Cardiac muscle cell (in vitro differentiated cells and primary cell): ENCODE measurements at places on chromosomes 5 and 9.
A peak's percentile ranks its signal among the peaks of the same experiment; 100 is the strongest.

DNA sequence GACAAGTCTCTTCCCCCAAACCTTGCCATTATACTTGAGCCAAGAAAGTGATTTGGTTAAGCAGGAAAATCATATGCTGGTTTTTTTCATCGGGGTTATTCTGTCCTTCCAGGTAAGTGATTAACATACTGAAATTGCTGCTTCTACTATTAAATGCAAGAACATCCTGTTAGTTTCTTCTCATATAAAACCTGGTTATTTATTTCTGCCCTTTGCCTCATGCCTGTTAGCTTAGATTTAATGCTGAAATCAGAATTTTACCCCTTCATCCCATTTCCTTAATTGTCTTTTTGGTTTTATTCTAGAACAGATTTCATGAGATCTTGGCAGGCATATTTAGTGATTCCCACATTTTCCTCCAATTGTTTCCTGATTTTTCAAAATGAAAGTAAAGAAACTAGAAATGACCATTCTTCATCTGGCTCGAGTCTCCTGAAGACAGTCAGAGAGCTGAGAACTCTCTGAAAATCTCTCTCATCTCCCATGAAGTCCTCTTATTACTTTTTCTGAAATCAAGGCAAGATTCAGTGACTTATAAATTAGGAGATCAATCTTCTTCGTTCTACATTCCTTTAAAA lies 132.9 kb downstream of the NFIB start:
- no peak for DNase-seq

DNA sequence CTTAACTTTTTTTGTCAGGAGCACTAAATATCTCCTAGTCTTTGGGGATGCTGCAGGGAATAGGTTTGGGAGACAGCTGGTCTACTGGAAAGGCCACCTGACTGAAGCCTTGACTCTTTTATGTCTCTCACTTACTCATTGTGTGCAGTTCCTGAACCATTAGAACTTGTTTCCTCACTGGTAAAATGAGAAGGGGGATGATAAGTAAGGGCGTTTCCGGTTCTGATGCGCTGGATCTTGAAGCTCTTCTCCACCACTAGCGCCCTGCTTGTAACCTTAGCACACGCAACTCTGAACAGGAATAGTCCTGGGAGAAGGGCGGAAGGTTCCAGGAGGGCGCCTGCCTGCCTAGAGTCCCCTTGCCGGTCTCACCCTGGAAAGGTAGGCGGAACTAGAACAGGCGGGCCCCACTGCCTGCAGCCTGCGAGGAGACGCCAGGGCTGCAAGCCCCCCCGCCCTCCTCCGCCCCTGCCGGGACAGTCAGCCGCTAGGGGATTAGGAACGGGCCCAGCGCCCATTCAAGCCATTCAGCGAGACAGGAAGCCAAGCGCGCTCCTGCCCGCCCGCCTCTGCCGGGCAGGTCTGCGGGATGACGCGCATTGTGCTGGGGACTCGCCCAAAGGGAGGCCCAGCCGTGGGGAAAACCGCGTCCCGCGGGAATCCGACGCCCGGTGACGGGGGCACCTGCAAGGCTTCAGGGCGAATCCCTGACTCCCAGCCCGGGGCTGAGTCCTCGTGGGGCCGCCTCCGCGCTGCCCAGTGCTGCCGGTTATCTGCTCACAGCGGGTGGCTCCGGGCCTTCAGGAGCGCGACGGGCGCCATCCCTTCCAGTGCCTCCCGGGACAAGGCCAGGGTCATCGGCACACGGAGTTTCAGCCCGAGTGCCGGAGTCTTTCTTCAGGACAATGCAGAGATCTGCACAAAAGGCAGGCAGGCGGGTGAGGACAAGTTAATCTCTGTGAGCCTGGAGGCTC lies 44.0 kb upstream of the XPA start:
- DNase-seq: peak; percentile 61

DNA sequence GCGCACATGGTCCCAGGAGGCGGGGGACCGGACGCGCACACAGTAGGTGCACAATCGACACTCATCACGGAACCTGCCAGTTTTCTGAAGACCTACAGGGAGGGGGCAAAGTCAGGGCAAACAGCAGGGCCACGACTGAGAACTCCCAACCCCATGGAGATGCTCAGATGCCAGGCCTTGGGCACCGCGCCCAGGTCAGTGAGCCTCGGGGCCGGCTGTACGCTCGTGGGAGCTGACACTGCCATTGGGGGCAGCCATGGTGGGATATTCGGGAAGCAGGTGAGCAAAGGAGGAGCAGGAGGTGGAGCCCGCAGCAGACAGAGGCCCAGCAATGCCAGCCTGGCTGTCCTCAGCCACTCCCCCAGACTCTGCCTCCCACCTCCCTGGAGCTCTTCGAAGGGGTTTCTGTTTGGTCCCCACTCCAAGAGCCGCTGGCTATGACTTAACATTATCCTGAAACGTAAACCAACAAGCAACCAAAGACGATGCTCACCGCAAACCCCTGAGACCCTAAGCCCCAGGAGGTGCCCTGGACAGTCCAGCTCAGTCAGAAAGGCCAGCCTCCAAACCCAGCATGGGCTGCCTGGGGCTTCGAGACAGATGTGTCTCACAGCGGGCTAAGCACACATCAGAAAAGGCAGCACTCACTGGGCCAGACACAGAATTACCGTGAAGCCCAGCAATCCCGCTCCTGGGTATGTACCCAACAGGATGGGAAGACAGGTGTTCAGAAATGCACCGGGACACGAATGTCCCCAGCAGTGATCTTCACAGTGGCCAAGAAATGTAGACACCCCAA lies 78.4 kb downstream of the VAV2 start:
- no peak for DNase-seq

GRCh38 chr9:114373960-114374730 lies 13.6 kb downstream of the AKNA start:
- no peak for DNase-seq

GRCh38 chr9:75087824-75088645 lies at the start of the genes NMRK1 and OSTF1:
NMRK1 (minus strand) TSS chr9:75088155; CDS start chr9:75083115, 5,040 bp downstream.
OSTF1 (plus strand) TSS chr9:75088514; CDS start chr9:75088693, 179 bp downstream.
- peak; percentile 99 for DNase-seq

DNA sequence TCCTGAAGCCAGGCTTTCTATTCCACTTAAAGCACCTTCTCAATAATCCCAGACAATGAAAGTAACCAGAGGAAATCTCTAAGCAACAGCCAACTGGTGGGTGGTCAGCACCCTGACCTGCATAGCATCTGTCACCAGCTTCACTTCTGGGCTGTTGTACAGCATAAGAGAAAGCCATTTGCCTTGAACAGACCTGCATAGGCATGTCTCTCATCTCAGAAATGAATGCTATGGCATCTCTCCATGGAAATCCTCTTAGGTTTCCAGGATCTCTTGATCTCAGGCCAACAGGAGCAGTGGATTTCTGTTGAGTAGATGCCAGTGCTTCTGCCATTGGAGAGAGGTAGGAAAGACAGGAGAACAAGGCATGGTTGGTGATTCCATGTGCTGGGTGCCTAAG lies 213.6 kb downstream of the GRIA1 start:
- peak; percentile 46 for DNase-seq

DNA sequence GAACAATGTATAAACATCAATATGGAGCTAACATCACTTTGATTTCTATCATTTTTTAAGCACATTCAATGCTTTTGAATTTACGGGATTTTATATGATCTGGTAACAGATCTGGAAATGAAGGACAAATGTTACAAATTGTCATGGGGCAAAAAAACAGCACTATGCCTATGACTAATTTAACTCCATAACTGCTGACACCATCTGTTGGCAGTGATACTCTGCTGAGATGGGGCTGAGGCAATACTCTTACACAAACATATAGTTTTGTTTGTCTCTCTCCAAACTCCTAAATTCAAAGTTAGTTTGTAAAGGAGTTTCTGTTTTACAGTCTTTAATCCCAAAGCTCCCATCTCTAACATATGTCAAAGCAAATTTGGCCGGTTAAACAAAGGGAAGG lies 132.5 kb upstream of the FER start:
- no peak for DNase-seq

DNA sequence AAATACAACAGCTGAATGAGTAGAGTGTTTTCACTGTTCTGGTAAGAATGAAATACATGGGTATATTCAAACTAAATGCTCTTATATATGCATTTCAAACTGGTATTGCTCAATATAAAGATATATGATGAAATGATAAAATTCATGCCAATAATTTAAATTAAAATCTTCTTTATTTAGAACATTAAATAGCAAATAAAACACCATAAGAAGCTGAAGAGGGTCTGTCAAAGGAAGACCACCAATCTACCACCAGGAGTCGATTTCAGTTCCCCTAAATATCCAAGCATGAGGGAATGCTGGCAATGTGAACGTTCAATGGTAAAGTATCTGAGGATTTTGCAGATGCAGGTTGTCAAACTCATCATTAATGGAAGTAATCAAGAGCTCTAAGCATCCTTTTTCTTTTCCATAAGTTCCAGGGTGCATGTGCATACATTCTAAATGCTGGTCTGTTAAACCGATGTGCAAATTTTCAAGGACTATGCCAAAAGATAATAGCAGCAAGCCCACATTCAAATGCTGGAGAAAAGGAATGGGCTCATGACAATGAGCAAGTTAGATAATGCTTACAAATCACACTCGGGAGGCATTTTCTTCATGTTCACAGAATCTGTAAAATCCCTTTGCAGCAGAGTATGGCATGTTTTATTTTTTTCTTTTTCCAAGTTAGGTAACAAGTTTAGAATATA lies 118.8 kb upstream of the MTAP start:
- no peak for DNase-seq

- peak; percentile 60 for DNase-seq
Observed at GRCh38 chr5:111069839-111070238, 1.7 kb upstream of the TSLP start.

GRCh38 chr9:101050650-101051049 lies 22.1 kb downstream of the PLPPR1 start:
- no peak for DNase-seq

GRCh38 chr9:121836366-121836885 lies 185.0 kb downstream of the DAB2IP start:
- DNase-seq: no peak

DNA sequence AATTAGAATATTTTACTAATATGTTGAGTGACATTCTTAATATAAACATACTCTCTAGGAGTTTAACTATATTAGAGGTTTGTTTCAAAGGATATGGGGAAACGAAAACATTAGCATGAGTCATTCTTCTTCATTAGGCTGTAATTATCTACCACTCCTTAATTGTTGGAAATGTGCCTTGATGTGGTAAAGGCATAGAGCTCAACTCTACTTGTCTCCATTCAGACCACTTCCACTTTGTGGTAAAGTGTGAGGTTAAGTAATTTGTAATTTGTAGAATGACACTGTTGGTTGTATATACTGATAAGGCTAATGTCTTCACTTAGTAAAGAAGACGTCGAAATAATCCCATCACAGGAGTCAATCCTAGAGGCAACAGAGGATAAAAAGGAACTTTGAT lies 58.1 kb downstream of the HAPLN1 start:
- no peak for DNase-seq

DNA sequence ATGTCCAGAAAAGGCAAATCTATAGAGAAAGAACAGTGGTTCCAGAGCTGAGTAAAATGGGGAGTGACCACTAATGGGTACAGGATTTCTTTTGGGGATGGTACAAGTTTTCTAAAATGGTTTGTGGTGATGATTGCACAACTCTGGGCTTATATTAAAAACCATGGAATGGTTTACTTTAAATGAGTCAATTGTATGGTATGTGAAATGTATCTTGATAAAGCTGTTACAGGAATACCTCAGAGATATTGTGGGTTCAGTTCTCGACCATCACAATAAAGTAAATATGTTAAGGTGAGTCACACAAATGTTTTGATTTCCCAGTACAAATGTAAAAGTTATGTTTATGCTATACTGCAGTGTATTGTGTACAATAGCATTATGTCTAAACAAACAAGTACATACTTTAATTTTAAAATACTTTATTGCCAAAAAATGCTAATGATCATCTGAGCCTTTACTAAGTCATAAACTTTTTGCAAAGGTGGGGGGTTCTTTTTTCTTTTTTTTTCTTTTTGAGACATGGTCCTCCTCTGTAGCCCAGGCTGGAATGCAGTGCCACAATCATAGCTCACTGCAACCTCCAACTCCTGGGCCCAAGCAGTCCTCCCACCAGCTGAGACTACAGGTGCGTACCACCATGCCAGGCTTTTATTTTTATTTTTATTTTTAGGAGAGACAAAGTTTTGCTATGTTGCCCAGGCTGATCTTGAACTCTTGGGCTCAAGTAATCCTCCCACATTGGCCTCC lies 65.9 kb downstream of the SHOC1 start:
- peak; percentile 88 for DNase-seq

- no peak for DNase-seq
Observed at GRCh38 chr9:137149942-137150616, 11.1 kb downstream of the GRIN1 start.

DNA sequence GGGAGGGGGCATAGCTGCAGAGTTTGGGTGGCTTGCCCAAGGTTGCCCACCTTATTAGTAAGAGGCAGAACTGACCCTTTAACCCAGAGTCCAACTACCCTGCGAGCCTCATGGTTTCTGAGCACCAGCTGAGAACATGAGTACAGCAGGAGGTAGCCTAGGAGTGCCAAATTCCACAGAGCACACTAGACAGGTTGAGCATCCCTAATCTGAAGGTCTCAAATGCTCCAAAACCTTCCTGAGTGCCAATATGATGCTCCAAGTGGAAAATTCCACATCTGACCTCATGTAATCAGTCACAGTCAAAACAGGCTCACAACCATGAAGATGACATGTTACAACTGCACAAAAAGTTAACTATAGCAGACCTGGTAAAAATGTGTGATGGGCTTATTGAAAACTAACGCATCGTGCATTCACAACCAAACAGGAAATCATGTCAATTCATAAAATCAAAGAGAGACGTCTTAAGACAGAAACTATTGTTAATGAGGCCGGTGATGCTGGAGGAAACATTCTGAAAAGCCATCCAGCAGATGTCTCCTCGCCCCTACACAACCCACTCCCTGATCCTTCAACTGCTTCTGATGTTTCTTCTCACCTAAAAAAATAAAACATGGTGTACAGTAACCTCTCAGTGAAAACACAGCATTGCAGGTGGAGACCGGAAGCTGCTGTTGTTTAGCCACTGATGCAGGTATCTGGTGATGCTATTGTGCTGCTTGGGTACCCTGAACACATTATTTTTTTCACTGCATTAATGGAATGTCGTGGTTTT lies 25.0 kb downstream of the PTCH1 start:
- DNase-seq: no peak

- no peak for DNase-seq
Observed at GRCh38 chr5:93076096-93076495, 504.9 kb downstream of the NR2F1-AS1 start.

DNA sequence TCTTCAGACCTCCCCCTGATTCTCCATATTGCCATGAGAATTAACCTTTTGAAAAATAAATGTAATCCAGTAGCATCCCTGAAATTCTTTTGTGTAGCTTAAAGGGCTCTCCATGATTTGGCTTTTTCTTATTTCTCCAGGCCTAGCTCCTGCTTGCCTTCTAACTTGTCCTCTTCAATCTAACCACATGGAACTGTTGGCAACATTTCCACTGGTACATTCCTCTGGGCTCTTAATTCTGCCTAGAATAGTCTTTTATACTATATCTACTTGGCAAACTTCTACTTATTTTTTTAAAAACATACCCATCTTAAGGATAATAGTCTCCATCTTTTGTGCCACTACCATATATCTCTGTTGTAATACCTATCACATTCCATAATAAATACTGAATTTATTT lies 54.1 kb downstream of the GNG10 start:
- DNase-seq: peak; percentile 34
